ENCODE measurements at places on chromosomes 3 and 15.

- DNase-seq: no peak
Measured at GRCh38 chr15:41286665-41287333, 45.6 kb downstream of the OIP5 start.

- DNase-seq: no peak
Measured at GRCh38 chr3:159189994-159190669, 388.3 kb downstream of the MFSD1 start.

GRCh38 chr3:25423780-25424588, 4.1 kb upstream of the RARB start:
- no peak for DNase-seq

- peak; percentile 24 for DNase-seq
Measured at GRCh38 chr3:60047426-60048200, 997.8 kb upstream of the CFAP20DC start.

DNA sequence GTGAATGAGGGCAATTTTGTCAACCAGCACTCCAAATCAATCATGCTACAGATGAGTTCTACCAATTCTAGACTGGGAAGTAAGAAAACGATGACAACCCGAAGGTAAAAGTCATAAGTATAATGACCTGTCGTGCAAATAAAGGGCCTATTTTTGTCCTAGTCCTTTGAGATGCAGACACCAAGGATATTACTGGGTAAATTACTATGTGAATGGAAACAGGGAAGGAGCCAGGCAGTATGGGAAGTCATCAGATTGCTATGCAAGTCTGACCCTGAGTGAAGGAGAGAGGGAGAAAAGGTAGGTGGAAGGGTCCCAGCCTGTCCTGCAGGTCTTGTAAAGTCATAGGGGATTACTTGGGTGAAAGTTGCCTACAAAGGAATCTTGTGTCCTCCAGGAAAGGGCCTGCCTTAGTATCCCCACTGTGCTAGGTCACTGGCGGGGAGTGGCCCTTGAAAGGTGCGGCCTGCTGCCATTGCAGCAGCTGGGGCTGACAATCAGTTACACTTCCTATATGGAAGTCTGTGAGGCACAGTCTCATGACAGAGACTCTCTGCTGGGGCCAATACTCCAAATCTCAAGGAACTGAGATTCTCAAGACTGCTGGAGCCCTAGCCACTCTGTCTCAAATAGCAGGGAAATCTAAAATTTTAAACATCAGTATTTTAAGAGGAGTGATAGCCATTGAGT, 149.9 kb upstream of the SLC2A2 start:
- DNase-seq: no peak

DNA sequence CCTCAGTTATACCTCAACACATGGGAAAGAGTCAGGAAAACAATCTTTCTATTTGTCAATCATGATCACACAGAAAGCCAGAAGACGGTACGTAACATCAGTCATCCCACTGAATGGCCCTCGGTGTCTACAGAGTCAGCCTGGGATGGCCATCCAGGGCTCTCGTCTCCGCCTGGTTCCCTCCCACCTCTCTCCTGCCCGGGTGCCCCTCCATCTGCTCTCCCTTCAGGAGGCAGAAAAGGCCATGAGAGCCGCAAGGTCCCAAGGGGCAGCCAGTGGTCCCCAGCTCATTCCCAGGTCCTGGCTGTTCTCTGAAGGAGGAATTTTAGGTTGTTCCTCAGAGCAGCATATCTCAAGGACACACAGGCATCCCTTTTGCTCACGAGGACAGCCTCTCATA, 4.4 kb upstream of the LRRC15 start:
- DNase-seq: no peak

- DNase-seq: no peak
Measured at GRCh38 chr3:56291244-56291680, 177.0 kb downstream of the ERC2 start.

DNA sequence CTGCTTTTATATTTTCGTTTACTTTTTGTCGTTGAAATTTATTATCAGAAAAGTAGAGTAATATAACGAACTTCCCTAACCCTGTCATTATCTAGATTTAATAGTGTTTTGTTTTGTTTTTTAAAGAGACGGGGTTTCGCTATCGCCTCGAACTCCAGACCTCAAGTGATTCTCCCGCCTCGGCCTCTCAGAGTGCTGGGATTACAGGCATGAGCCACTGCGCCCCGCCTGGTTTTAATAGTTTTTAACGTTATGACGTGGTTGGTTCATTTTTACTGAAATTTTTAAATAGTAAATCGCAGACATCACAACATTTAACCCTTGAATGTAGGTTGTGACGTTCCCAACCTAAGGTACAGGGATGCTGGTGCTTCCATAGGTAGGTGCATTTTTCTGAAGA, 1.0 kb downstream of the NGRN start:
- no peak for DNase-seq

- DNase-seq: no peak
Measured at GRCh38 chr15:81939604-81940440, 106.0 kb downstream of the MEX3B start.

GRCh38 chr15:88896333-88897033, 1.1 kb upstream of the HAPLN3 start:
- DNase-seq: no peak

- DNase-seq: no peak
Measured at GRCh38 chr15:68387381-68388143, 44.4 kb downstream of the ITGA11 start.

- no peak for DNase-seq
Measured at GRCh38 chr3:181726351-181727330, 14.9 kb downstream of the SOX2 start.

DNA sequence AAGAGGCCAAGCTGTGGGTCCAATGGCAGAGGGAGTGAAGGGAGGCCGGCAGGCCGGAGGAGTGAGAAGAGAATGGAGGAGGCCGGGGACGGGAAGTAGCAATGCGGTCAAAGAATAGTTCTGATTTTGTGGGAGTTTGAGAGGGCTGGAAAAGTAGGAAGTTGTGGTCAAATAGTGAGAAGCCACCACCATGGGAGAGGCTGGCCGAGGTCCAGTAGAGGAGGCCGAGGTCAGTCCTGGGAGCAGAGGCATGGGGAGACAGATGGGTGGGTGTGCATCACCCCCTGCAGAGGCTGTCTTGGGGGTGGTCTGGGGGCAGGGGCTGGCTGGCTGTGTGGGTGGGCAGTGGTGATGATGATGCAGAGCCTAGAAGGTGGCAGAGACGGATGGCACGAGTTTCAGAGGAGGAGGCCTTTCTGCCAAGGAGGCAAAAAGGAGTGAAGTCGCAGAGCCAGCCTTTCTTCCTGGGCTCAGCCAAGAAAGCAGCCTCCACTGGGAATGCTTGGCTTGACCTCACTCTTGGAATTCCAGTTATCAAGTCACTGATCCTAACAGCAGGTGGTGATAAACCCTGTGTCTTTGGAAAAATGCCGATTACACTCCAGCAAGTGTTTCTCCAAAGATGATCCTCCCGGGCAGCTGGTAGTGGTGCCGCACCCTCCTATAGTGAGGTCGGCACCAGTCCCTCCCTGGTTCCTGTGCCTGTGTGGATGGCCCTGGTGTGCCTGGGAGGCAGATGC, 57.3 kb downstream of the ARNT2 start:
- no peak for DNase-seq

DNA sequence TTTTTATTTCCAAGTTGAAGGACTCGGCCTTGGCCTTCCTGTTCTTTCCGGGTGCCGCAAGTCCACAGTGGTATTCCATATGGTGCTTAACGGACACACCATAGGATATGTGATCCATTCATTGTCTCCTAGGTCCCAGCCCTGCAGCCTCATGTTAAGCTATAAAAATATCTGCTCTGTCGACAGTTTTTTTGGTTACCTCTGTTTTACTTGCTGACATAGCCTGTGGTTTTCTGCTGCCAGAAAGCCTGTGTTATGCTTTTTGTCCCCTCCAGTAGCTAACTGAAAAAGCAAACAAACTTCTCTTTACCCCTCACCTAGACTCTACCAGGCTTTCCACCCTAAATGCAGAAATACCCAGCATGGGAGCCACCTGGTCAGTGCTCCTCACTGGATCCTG, 5.3 kb downstream of the INAFM2 start:
- DNase-seq: no peak

GRCh38 chr3:10423171-10423882, 82.1 kb downstream of the ATP2B2 start:
- no peak for DNase-seq

DNA sequence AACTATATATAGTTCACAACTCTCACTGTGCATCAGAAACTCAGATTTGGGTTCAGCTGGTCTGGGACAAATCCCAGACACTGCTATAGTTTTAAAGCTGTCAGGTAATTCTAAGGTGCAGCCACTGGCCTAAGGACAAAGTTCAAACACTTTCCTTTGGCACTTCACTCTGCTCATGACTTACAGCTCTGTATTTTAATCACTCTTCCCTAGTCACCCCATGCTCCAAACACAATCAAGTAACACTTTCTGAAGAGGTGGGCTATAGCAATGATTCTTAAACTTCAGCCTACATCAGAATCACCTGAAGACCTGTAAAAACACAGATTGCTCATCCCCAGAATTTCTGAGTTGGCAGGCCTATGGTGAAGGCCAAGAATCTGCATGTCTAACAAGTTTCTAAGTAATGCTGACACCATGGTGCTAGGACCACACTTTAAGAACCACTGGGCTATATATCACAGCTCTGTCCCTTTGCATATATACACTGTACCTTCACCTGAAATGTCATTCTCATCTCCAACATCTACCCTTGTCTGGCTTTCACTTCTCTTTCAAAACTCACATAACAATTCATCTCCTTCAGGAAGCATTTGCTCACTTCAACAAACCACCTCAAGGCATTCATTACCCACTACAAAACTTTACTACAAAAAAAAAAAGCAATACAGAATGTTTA, 21.4 kb downstream of the STAG1 start:
- no peak for DNase-seq

- no peak for DNase-seq
Measured at GRCh38 chr15:74159773-74160172, 13.7 kb upstream of the ISLR start.

- no peak for DNase-seq
Measured at GRCh38 chr3:152104847-152105415, 163.8 kb upstream of the MBNL1 start.

GRCh38 chr15:101560722-101561583, 71.4 kb upstream of the PCSK6 start:
- no peak for DNase-seq

DNA sequence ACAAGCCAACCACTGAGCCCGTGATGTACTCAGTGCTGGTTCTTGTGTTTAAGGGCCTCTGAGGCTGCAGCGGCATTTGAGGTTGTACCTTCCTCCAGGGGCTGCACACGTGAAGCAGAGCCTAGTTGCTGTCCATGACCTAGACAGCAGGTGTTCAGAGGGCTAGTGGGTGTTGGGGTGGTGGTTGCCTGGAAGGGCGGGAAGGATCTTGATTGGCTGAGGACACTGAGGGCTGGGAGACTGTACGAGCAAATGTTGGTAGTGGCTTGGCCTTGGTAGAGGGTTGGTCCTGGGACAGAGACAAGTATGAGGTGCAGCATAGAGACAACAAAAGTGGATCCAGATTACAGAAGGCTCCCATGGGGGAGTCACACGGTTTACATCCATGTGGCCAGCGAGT, 17.0 kb upstream of the HES1 start:
- DNase-seq: no peak

DNA sequence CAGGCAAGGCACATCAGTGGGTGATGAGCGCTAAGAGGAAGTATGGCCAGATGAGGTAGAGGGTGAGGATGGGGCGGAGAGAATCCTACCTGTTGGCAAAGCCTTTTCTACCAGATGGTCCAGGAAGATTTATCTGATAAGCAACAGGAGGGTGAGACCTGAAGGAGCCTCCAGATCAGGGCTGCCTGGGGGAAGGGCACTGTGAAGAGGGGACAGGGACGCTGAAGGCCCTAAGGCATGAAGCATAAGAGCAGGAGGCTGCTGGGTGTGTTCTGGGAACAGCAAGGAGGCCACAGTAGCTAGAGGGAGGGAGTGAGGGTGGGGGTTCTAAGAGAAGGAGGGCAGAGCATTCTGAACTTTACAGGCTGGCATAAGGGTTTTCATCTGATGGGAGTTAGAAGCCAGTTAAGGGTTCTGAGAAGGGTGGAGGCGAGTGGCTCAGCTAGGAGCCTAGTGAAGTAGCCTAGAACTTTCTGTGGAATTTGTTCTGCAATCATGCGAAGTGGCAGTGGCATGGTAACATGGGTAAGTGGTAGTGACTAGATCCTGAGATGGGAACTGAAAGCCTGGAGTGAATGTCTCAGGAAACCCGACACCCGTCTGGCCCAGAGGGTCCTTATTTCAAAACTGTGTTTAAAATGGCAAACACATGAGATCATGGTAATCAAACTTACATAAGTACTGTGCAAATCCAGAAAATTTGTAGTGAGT, 29.9 kb downstream of the CGNL1 start:
- DNase-seq: no peak

- no peak for DNase-seq
Measured at GRCh38 chr15:67138891-67139855, 73.8 kb downstream of the SMAD3 start.

GRCh38 chr3:5197470-5198312, 10.2 kb downstream of the EDEM1 start:
- no peak for DNase-seq

GRCh38 chr3:14989943-14990779, 42.8 kb downstream of the NR2C2 start:
- DNase-seq: no peak

DNA sequence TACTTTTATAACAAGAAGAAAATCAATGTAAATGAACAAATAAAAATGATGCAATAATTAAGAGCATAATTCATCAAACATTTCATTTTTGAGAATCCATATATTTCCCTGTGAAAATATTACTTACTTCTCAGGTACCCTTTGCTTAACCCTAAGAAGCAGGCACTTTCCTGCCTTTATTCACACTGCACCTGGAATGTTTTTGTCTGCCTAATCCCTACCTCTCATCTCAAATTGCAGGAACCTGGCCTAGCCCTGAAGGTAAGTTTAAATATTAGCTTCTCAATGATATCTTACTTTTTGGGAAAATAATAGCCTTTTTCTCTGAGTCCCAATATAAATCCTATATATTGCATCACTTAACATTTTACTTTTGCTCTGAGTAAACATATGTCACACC, 559.1 kb downstream of the FGF12 start:
- no peak for DNase-seq

- no peak for DNase-seq
Measured at GRCh38 chr15:63905558-63906265, 72.0 kb upstream of the HERC1 start.

DNA sequence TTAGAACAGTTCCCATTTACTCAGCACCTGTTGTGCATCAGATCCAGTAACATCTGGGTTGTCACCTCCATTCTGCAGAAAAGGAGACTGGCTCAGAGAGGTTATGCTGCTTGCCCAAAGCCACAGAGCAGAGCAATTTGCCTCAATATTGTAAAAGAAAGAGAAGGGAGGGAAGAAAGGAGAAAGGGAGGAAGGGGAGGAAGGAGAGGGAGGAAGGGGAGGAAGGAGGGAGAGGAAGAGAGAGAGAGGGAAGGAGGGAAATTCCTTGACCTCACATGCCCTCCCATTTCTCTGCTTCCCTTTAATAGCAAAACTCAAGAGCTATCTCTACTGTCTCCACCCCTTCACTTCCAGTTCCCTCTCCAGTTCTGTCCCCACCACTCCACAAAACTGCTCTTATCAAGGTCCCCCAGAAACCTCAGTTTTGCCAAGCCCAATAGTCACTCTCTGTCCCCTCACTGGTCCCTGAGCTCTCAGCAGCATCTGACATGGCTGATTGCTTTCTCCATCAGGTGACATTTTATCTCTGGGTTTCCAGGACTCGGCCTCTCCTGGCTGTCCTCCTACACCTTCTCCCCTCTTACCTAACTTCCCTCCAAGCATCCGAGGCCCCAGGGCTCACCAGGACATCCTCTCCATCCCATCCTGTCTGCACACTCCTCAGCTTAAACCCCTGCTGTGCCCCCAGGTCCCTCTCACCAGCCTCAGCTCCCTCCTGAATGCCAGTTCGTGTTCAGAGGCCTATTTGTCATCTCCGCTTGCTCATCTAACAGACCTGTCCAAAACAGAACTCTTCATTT, 104.7 kb upstream of the LINGO1 start:
- DNase-seq: no peak

GRCh38 chr3:127902486-127902885, 12.5 kb upstream of the KBTBD12 start:
- DNase-seq: no peak
